ENCODE measurements at places on chromosomes 7 and 10.

DNA sequence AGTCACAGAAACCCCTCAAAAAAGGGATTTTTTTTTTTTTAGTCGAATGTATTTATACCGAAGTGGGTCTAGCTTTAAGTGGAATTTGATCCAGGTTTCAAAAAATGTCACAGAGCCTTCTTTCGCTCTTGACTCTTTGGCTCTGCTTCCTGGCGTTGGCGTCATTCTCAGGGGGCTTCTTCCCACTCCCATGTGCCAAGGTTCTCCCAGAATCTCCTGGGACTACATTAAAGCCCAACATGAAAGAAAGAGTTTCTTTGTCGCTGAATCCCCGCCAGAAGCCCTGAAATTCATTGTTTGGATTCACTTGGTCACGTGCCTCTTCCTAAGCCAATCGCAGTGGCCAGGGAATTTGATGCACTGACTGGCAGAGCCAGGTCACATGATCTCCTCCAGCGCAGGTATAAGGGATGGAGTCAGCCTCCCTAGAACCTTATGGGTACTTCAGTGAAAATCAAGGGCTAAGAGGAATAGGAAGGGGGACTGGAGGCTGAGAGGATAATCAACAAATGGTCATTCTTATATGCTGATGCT is 101.2 kb downstream of the RPS24 start:
- DNase-seq, result no peak

DNA sequence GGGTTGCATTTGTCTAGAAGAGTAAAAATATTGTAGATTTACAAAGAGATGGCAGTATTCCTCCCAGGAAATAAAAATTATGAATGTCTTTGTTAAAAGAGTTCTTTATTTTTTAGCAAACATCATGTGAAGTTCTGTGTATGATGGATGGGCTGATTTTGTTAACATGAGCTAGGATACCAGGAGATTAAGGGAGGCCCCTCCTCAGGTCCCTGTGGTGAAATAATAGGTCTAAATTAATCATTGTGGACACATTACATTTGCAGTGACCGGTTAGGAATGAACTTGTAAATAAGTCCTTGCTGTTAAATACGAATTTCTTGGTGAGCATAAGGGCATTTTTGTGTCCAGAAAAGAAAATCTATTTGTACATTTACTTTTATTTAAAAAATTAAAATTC is 339.4 kb upstream of the PHF14 start:
- DNase-seq, result no peak

DNA sequence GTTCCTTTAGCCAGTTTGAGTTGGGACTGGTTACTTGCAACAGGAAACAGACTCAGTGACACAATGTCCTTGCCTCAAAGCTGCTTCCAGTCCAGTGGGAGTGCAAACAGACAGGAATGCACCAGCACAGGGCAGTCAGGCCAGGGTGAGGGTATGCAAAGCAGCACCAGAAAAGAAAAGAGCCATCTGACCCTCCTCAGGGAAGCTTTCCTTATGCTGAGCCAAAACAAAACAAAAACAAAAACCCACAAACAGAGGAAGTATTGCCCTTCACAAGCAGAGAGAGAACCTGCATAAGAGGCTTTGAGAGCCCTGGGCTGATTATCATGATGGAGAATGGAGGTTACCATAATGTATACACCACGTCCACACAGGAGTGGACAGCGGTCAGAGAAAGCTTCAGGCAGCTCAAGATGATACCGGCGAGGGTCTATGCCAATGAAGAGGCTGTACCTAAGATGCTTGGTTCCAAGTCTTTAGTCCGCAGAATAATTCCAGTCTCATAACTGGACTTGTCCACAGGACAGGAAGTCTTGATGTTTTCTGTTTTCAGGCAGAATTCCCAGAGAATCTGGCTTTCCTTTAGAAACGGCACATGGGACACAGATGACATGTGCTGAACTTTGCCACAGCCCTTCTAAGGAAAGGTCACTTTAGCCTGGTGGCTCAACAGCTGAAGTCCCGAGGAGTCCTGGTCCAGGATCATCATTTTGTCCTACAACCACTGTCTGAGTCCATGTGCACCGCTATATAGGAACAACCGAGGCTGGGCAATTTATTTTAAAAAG is 263.3 kb downstream of the TNS3 start:
- DNase-seq, result no peak

DNA sequence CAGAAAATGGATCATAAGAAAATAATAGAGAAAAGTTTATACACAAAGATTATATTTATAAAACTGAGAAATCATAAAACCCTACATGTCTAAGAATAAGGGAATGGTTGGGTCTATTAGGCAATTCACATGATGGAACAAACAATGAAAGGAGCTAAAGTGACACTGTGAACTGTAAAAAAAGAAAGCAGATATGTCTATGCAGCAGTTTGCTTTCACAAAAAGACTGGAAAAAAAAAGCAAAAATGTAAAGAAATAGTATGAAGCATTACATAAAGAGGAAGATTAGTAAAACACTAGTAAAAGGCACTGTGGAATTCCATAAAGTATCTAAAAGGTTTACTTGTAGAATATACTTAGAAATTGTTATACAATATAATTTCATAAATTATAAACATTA is 95.9 kb downstream of the HBP1 start:
- no peak for DNase-seq

GRCh38 chr7:131149840-131150239 is 177.8 kb upstream of the MKLN1 start:
- no peak for DNase-seq

All from NCI-H1105 (cell line).